Effector CD8-positive, alpha-beta T cell (primary cell): ENCODE measurements at places on chromosomes 11 and 22.

DNA sequence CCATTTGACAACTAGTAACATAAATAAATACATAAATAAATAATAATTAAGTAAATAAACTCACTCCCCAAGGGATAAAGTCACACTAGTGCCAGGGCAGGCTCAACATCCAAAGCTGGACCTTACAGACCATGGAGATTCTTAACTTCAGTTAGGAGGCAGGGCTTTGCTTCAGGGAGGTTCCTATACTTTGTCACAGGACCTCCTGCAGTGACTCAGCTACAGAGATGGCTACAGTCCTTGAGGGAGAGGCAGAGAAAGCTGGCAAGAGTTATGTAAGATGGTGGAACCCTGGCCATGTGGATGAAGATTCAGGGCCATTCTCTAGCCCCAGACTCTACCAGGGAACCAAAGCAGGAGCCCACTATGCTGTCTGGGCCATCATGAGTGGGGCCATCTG is 74.1 kb upstream of the CADM1 start:
- DNase-seq, result no peak

GRCh38 chr11:68632802-68633201 is 51.5 kb upstream of the GAL start:
- peak; percentile 8 for DNase-seq

DNA sequence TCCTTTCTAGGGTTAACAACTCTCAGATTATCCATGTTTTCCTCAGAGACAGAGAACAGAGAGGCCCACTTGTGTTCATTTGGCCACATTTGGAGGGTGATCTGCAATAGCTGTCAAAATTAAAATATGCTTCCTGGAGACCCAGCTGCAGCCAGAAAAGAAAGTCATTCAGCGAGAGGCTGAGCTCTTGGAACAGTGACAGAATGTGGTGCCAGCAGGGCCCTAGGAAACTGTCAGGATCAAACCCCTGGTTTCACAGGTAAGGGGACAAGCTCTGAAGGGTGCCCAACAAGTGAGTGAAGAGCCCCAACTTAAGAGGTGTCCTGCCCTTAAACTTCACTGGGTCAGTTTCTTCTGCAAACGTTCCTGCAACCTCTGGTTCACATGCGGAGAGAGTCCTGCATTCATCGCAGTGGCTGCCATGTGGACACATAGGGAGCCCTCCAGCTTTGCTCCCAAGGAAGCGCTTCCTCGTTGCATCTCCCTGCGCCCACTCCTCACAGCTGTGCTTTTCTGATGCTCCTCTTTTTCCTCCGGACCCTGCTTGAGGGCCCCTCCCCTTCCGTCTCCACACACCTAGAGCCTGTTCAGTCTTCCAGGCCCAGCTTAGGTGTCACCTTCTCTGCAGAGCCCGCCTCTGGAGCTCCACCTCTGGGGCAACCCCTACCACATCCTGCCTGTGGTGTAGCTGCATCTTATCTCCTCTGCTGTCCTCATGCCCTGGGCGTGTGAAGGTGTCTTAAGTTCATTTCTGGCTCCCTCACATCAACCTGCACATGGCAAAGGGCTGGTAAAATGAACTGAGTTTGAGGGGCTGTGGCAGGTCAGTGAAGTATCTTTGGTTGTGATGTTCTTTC is 3.9 kb downstream of the UCP3 start:
- peak; percentile 64 for DNase-seq

DNA sequence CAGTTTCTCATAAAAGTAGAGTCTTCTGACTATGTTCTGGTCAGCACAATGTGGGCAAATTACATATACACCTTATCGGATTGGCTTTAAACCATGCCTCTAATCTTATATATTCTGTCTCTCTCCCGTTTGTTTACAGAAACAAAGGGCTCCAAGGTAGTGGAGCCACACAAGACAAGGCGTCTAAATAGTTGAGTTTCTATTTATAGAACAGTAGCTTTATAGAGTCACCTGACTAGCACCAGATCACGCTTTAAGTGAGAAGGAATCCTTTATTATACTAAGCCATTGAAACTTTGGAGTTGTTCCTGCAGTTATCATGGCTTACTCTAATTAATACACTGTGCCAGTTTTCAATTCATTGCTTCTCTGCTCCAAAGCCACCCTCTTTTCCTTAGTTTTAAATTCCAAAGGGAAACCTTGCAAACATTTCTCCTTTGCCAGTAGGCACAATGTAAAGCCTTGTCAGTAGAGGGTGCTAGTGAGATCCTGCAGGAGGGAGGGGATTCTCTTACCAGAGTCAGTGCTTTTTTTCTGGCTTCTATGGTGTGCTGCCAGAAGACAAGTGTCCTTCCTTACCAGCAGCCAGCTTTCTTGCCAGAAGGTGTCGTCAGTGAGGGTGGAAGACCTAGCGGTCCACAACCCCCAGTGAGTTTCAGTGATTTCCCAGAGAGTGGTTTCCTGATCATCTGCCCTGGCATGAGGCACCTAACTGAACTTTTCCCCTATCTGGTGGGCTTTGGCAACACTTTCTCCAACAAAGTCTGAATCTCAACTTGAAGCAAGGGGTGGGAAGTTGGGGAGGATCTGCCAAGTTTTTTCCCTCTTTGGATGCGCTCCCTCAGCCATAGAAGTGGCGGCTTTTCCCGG is 71.7 kb downstream of the RAB38 start:
- DNase-seq, result no peak

GRCh38 chr11:75563978-75564552 is 2.0 kb downstream of the SERPINH1 start:
- no peak for DNase-seq
